ENCODE measurements at places on chromosomes 6 and 20.

DNA sequence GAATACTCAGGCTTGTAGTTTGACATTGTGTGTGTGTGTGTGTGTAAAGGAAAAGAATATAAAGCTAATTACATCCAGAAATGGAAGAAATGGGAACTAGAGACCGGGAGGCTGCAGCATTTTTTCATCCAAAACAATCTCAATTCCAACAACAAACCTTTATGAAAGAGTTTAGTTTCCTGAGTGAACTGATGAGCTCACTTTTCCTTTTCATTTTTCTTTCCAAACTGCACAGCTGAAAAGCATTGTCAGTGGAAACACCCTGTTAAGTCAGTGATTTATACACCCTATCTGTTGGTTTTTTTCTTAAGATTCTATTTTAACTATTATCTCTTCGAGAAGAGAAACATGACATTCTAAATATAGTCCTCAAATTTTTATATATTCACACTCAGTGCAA, 130.9 kb downstream of the RFPL4B start:
- no peak for DNase-seq

DNA sequence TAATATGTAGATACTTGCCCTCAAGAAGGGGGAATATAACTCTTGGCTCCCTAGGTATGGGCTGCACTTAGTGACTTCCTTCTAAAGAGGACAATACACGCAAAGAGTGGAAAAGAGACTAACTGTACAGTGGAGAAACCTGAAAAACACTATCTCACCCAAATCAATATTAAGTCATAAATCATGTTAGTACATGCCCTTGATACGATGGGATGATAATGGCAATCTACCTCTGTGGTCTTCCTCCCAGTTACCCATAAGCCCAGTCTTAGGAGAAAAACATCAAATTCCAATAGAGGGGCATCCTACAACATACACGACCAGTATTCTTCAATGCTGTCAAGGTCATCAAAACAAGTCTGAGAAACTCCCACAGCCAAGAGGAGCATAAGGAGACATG, 1.3 kb downstream of the TRIM26 start:
- no peak for DNase-seq

DNA sequence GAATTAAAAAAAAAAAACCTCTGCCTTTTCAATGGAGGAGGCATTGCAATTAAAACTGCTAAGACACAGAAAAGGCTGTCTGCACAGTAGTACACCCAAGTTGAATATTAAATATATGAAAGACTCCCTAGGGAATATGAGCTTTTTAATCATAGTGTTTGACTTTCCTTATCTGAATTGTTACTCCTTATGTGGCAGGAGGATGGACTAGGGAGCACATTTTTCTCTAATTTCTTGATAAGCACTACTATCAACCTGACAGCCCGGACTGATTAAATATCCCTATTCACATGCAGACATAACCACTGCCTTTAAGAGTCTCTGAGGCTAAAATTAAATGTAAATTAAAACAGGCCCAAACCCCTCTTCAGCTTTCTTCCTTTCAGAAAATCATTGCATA, 428.6 kb upstream of the GJE1 start:
- DNase-seq = no peak

- peak; percentile 82 for DNase-seq
Observed at GRCh38 chr6:10451828-10452509, 37.1 kb upstream of the TFAP2A start.

- DNase-seq = no peak
Observed at GRCh38 chr20:5908981-5909380, 41.4 kb downstream of the TRMT6 start.

- DNase-seq = no peak
Observed at GRCh38 chr6:13120483-13121482, 207.6 kb downstream of the TBC1D7 start.

GRCh38 chr20:10550204-10551118, 115.4 kb downstream of the SLX4IP start:
- no peak for DNase-seq

- DNase-seq = no peak
Observed at GRCh38 chr6:24125980-24126379, at the start of gene NRSN1. Gene NRSN1, plus strand, starts transcription at chr6:24126215. Its CDS starts 8,113 bp downstream, at chr6:24134328.
